ENCODE measurements at places on chromosomes 2 and 18.

- DNase-seq: no peak
Observed at GRCh38 chr2:239805414-239805813, 219.7 kb downstream of the NDUFA10 start.

- DNase-seq: no peak
Observed at GRCh38 chr2:120733238-120733932, 2.3 kb upstream of the GLI2 start.

DNA sequence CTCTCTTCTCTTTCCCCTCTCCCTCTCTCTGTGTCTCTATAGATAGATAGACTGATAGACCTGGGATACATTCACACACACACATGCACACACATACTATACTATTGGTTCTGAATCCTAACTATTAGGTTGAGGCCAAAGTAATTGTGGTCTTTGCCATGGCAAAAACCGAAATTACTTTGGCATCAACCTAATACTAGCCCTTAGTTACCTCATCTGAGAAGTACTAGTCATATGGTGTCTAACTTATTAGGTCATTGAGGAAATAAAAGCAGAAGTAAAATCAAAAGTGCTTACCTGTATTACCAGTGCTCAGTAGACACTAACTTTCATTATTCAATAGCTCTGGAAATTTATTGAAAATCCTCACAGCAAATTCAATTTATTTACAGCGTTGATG, 451.5 kb downstream of the EPHA4 start:
- DNase-seq: no peak

- no peak for DNase-seq
Observed at GRCh38 chr2:194252127-194252526, 1404.9 kb upstream of the SLC39A10 start.

DNA sequence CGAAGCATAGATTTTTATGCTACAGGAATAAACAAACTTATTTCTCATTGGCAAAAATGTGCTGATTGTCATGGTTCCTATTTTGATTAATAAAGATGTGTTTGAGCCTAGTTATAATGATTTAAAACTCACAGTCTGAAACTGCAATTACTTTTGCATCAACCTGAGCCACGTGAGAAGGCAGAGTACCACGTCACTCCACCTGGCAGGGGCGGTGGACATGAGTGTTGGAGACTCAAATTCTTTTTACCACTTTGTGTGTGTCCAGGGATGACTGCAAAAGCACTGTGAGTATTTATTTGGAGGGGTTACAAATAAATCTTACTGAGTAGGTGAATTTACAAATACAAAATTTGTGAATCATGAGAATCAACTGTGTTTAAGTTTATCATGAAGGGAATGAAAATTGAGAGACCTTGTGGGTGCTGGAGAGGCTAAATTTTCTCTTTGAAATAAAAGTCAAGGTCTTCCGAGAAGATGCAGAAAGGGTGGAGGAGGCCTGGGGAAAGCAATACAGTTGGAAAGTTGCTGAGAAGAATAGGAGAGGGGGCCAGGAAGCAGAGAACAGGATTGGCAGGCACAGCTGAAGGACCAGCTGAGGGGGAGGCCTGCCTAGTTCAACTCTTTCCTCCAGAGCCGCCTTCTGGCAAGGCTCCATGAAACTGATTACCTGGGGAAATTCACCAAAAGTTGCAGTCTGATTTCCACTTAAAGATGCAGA, 316.4 kb downstream of the MYCN start:
- DNase-seq: no peak

DNA sequence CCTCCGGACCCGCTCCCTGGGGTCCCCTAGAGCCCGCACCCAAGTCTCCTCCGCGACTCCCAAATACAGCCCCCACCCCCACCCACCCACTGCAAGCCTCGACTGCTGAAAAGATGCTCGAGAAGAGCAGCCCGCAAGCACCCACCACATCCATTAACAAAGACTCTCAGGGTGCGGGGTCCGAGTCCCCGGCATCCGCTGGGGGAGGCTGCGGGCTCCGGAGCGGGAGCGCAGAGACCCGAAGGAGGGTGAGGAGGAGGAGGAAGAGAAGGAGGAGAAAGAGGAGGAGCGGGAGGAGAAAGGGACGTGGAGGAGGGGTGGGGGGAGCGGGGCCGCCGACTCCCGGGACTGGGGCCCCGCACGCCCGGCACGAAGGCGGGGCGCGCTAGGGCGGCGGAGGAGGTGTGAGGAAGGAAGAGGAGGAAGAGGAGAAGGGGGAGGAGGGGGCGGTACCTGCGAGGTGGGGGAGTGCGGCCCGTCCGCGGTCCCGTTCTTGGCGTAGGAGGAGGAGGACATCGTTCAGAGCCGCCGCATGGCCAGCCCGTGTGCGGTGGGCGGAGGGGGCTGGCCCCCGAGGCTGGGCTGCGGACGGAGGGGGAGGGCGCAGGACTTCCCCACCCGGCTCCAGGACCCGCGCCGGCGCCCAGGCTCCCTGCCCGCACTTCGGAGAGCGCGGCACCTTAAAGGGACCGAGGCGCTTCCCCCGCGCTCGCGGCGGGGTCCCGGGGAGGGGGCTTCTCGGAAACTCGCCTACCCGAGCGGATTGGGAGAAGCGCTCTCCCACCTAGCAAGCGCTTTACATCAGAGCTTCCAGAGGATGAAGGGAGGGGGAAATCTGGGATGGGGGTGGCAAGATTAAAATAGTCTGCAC, at the start of gene CACNB4:
TSS of gene CACNB4 (minus strand) at position 549 of the 871 bp plus-strand sequence.
- no peak for DNase-seq

GRCh38 chr18:30712383-30712782, 330.2 kb downstream of the DSC3 start:
- DNase-seq: no peak

DNA sequence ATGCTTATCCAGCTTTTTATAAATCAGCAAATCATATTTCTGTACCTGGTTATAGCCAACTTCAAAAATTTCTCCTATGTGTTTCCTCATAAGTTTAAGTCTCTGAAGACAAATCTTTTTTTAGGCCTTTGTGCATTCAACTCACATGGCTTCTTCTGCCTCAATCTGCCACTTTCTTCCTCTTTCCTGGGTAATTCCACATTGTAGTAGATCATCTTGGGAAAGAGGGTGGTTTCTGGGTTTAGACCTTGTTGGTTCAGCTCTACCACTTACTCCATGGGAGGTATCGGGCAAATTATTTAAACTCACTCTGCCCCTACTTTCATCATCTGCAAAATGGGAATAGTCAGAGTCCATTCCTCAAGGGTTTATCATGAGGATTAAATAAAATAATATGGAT, 707.0 kb upstream of the ZEB2 start:
- DNase-seq: no peak

- no peak for DNase-seq
Observed at GRCh38 chr2:98576666-98577312, 31.5 kb downstream of the COA5 start.

DNA sequence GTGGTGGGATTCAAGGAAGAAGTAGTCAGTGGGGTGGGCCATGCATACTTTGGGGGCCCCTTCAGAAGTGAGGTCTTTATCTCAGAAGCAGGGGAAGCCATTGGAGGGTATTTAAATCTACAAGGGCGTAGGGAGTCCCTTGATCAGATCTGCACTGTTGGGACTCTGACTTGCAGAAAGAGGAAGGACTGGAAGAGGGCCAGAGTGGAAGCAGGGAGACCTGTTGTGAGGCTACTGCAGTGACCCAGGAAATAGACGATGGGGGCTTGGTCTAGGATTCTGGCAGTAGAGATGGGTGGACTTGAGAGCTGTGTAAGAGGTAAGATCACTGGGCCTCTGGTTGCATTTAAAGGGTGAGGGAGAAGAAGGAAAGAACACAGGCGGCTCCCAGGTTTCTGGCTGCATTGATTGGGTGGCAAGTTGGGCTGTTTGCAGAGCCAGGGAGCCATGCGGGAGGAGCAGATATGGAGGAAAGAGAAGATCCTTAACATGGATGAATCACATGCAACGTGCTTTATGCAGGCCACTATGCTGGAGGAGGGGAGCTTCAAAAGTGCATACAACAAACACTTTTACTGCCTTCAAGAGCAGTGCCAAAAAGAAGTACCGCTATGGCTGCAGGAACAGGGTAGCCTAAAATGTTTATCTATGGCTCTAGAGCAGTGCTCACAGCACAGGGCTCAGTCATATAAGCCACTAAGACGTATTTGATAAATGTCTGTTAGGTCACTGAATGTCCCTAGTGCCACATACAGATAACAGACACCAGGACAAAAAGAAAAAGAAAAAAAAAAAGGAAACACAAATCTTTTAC, 2.3 kb downstream of the SFXN5 start:
- DNase-seq: no peak

- no peak for DNase-seq
Observed at GRCh38 chr2:120379916-120380893, 34.3 kb downstream of the INHBB start.

DNA sequence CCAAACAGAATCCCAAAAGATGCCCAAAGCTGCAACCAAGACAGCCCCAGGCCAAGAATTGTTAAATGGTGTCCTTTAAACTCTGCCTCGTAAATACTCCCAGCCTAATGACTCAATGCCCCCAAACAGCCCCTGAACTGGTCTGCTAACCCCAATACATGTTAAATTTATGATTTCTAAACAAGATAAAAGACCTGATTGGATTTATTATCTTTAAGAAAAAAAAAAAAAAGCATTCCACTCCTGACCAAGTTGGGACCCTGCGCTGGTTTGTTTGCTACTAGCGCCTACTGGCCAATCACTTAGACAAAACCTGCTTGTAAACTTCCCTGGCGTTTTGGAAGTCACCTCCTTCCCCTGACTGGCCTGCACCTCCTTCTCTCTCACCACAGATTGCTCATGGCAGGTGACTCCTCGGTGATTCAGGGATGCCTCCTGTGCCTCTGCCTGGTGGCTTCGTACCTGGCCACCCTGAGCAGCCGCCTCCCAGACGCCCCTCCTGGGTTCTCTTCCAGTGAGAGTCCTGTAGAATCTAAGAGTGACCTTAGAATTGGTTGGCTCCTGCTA, 121.3 kb downstream of the BCL11A start:
- DNase-seq: no peak

GRCh38 chr2:1864301-1864980, 120.1 kb upstream of the PXDN start:
- DNase-seq: no peak

- DNase-seq: no peak
Observed at GRCh38 chr2:15799432-15799827, 140.9 kb upstream of the MYCN start.

GRCh38 chr2:66437109-66437690, 2.3 kb downstream of the MEIS1 start:
- no peak for DNase-seq

DNA sequence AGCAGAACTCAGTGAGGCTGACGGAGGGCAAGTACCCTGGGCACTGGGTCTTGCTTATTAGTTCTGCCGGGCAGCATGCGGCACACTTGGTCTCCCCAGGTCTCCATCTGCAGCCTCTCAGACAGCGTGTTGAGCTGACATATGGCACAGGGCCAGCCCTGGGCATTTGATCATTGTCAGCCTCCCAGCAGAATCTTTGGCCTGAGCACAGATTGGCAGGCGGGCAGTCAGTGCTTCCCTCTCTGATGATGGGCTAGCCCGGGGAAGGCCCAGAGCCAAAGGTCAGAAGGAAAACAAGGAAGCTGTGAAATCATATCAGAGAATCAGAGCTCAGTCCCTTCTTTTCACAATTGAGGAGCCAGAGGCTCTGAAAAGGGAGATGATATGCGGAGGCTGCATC, 150.1 kb upstream of the LRRTM1 start:
- DNase-seq: no peak

- no peak for DNase-seq
Observed at GRCh38 chr2:10274983-10275802, 27.5 kb upstream of the HPCAL1 start.

DNA sequence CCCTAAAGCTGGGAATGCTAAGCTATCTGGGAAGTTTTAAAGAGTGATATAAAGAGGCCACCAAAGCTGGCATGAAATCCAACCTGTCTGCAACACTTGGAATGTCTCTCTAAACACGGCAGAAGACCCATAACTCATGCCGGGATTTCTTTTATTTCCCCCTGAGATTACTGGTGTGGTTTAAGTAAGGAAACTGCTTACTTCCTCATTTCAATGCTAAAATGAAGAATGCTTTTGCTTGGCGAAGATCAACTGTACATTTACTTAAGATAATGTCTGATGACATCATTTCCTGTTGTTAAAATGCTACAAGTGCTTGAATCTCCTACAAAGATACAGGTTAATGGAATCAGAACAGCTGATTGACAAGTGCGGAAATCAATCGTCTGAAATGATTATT, 353.8 kb upstream of the SALL3 start:
- no peak for DNase-seq

DNA sequence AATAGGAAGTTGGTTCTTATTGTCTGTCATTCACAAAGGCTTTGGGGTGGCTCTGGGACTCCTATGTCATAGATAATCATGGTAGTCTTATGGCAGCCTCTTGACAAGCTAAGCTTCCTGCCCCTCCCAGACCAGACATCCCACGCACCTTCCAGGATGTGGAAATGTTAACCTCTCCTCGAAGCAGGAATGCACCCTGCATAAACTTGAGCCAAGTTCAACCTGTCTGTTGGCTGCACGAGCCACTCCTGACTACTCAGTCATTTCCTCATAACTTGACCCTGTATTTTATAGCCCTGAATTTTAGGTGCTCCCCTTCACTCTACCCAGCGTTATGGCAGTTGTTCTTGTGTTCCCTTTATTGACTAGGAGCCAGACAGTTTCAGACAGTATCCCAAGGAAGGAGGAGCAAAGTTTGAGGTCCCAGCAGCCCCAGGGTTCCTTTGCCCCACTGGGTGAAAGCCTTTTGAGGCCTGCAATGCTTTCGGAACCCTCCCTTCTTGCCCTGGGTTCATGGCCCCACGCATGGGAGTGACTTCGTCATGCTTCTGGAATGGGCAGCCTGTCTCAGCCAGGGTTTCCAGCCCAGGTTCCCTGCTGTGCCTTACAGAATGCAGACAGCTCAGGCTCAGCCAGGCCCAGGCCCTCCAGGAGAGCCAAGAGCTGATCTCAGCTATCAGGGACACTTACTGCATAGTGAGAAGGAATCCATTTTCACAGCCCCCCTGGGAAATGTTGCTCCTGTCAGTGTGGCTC, 15.6 kb upstream of the INO80C start:
- no peak for DNase-seq

DNA sequence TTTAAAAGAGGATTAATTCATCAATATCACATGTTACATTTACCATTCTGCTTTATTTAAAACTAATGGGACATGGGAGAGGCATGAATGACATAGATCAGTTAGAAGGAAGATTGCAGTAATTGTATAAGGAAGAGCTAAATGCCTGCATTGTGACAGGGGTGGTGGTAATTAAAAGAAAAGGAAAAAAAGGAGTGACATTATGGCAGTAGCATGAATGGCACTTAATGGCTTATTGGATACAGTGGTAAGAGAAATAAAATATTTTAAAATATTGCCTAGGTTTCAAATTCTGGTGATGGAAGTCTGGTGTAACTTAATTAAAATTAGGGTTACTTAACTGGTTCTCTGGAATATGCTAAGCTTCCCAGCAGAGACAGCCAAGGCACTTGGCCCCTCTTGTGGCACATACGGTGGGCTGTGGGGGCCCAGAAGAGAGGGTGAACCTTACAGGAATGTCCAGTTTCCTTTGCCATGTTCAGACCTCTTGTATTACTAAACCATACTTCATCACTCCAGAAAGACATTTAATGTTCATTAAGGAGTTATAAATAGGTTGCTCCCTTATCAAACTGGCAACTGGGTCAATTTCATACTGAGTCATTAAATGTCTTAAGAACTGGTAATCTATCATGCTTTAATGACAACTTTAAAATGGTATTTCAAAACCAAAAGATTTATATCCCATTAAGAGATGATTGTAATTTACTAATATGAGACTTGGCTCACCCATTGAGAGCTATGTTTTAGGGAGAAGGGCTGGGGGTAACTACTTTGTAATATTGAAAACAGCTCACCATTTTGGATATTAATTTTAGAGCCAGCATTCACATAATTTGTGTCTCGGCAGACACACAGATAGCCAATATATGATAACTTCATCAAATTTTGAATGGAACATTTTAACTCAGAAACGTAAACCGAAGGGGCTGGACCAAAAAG, 798.9 kb upstream of the PIK3C3 start:
- no peak for DNase-seq

- no peak for DNase-seq
Observed at GRCh38 chr2:119119076-119119785, 39.3 kb downstream of the C1QL2 start.
